ENCODE measurements at places on chromosomes 3 and 15.

DNA sequence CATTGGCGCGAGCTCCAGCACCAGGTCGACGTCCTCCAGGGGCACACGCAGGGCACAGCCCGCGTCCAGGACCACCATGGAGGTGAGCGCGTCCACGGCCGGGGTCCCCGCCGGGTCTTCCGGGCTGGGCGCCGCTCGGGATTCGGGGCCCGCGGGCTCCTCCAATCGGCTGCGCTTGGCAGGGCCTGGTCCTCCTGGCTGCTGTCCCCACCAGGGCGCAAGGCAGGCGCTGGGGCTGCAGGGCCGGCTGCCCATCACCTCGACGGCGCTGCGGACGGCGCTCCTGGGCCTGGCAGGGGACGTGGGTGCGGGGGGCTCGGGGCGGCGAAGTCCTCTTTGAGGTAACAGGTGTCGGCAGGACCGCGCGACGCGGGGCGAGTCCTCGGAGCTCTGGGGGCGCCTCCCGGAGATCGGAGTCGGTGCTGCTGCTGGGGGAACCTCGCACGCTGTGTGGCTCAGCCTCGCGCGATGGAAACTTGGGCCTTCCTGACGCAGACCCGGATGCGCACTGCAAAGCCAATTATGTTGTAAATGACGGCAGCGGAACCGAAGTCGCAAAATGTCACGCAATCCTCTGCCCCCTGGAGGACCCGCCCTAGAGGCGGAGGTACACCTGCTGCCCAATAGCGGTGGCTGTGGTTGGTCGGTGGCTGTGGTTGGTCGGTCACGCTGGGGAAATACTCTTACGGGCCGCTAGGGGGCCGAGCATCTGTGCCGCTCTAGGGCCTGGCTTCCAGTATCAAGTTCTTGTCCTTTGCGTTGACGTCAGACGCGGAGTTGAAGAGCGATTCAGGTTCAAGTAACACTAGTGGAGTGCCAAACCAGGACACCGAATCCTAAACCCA lies at the start of gene PRR23C:
Gene PRR23C, minus strand, starts transcription at position 527 of the 845 bp plus-strand sequence. Its CDS starts 272 bp downstream, at position 255.
- no peak for DNase-seq

DNA sequence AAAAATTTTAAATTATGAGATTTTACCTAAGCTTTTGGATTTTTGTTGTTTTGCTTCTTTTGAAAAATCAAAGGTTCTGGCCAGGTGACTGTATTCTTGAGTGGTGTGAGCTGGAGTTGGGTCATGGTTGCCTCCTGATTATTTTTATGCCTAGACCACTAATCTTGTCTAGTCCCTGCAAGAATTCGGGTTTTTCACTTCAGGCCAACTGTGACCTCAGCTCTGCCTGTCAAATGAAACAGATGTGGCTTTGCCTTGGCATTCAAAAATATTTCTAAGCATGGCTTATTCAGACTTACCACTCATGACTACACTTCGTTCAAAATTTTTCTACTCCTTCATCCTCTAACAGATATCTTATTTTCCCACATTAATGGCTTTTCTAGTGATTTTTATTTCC lies 25.4 kb upstream of the CDV3 start:
- DNase-seq = no peak

GRCh38 chr3:58585994-58586393 lies 8.8 kb upstream of the FAM107A start:
- DNase-seq = no peak

DNA sequence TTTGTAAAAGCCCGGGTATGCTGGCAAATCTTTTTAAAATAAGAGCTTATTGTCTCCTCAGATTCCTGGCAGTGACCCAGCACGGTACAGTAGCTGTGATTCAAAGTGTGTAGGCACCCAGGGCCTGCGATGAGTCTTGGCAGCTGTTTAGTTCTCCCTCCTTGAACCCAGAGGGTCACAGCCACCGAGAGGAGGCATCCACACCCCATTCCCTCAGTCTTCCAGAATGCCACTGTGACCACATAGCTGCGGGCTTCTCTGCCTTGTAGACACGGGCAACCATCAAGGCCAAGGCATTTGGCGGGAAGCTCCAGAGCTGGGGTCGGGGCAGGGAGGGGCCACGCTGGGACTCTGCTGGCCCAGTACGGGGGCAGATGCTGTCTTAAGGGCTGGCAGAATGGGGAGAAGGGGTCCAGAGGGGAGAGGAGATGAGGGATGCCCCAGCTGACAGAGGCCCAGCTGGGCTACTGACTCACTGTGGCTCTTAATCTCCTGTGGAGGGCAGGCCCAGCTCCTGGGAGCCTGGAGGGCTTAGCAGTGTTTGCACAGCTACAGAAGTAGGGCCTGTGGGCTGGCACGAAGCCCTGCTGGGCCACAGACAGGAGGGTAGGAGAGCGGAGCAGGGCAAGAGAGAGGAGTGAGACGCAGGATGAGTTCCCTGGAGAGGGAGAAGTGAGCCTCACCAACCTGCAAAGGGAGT lies 68.8 kb upstream of the DLG1 start:
- no peak for DNase-seq

- no peak for DNase-seq
These were observed 93.0 kb upstream of the LYSMD4 start for GRCh38 chr15:99826157-99826780.

DNA sequence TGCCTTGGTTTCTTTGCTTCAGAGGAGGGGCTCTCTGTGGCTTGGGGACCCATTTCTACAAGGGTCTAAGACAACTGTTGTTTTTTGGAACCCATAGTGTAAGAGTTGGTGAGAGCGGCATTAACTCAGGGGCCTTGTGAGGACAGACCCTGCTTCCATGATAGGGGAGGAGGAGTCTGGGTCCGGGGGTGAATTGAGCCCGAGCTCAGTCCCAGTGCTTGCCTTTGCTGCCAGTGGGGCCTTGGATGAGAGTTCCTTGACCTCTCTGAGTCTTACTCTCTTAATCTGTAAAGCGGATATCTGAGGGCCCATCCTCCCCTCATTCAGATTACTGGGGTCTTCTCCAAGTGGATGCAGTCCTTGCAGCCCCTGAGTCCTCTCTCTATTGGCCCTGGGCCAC lies 74.2 kb downstream of the EEFSEC start:
- no peak for DNase-seq

- no peak for DNase-seq
These were observed 16.2 kb downstream of the SLC6A6 start for GRCh38 chr3:14418296-14419250.

- DNase-seq = no peak
These were observed 2.3 kb downstream of the NSUN3 start for GRCh38 chr3:94065122-94065521.

Measured in CMK (cell line).